Stimulated activated CD8-positive, alpha-beta memory T cell treated with anti-CD3 and anti-CD28 coated beads, Interleukin-4, amount 100 ng/mL, for 48 hours (primary cell): ENCODE measurements at places on chromosomes 12 and 14.

DNA sequence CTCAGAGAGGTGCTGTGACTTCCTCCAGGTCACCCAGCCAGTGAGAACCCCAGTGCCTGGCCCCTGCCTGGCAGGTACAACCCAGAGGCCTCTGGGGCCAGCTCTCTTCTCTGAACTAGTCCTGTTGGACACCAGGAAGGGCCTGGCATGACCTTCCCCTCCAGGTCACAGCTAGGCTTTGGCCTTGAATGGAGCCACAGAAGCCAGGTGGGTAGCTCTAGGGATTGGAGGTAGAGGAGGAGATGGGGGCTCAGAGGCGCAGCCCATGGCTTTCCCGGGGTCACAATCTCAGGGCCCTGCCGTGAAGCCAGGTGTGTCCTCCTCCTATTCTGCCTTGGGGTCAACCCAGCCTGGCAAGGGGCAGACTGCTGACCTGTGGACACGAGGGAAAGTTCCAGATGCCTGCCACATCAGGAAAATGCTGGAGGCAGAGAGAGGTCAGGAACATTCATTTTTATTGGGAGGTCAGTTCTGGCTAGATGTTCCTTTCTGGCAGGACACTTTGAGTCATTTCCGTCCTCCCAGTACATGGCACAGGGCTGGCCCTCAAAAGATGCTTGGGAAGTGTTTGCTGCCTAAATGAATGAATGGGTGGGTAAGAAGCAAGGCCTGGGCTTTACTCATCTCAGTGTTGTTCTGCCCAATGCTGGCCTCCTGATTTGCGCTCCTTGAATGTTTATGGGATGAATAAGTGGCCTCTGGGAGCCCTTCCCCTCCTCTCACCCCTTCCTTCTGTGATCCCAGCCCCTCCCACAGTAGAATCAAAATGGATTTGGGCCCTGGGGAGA is 25.4 kb downstream of the FAM222A start:
- no peak for DNase-seq

DNA sequence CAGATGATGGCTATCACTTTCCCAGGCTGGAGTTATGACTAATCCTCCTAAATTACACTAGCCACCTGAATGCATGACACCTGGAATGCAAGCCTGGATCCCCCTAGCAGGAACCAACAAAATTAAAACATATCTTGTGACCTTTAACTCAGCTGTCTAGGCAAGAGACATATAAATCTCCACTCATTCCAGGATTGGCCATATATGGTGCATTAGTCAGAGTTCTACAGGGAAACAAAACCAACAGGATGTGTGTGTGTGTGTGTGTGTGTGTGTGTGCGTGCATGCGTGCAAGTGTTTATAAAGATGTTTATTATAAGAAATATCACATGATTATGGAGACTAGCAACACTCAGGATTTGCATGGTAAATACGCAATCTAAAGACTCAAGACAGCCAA is 212.8 kb downstream of the KIF21A start:
- DNase-seq = no peak

GRCh38 chr14:50798048-50798421 is 32.9 kb downstream of the NIN start:
- no peak for DNase-seq

GRCh38 chr12:58463051-58463450 is 457.3 kb downstream of the LRIG3 start:
- no peak for DNase-seq

GRCh38 chr12:131115766-131116467 is 162.2 kb downstream of the ADGRD1 start:
- DNase-seq = no peak

- no peak for DNase-seq
Measured at GRCh38 chr12:104529130-104529874, 72.6 kb downstream of the CHST11 start.

- no peak for DNase-seq
Measured at GRCh38 chr12:80299976-80300375, 144.1 kb upstream of the PTPRQ start.

DNA sequence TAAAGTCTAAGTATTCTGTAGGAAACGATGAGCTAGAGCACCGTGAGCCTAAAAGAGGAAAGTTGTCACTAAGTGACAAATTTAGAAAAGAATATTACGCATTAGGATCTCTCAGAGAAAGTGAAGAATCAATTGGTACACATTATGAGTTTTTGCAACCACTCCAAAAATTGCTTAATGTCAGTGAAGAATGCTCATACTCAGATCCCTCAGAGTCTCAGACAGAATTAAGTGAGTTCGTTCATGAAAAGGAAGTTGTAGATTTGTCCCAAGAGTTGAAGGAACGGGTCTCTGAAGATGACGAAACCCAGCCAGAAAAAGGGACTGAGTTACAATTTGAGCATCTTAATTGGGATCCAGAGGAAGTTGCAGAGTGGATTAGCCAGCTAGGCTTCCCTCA is 1.5 kb downstream of the SAMD15 start:
- no peak for DNase-seq

GRCh38 chr12:131930510-131930909 is 1.4 kb downstream of the PUS1 start:
- DNase-seq = no peak

GRCh38 chr14:68111097-68111852 is 291.7 kb downstream of the RAD51B start:
- DNase-seq = no peak

DNA sequence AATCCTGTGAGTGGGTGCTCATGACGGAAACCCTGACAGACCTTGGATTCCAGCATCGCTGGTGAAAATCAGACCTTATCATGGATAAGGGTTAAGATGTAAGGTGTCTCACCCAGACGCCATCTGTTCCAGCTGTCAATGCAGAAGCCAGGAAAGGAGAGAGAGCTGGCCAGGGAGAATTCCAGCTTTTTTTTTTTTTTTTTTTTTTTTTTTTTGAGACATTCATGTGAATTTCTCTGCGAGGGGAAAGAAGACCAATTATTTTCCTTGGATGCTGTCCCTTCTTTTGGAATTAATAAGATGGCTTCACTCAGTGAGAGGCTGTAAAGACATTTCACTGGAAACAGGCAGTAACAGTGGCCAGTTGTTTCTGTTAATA is 1.8 kb downstream of the TRAF3 start:
- DNase-seq = no peak

DNA sequence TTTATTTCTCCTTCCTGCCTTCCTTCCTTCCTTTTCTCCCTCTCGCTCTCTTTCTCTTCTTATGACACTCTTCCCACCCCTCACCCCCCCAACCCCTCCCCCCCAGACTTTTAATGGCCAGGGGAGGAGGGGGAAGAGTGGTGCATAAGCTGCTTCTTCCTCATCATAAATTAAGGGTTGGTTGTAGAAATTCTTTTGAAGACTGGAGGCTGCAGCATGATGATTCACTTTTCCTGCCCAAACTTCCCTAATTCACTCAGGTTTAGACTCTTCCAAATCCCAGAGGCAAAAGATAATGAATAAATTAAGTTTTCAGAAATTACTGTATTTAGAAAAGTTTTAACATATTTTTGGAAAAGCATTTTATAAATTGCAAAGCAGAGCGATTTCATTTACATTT is 58.2 kb downstream of the GRIP1 start:
- DNase-seq = no peak

GRCh38 chr12:26748741-26749431 is 84.1 kb downstream of the ITPR2 start:
- DNase-seq = no peak

DNA sequence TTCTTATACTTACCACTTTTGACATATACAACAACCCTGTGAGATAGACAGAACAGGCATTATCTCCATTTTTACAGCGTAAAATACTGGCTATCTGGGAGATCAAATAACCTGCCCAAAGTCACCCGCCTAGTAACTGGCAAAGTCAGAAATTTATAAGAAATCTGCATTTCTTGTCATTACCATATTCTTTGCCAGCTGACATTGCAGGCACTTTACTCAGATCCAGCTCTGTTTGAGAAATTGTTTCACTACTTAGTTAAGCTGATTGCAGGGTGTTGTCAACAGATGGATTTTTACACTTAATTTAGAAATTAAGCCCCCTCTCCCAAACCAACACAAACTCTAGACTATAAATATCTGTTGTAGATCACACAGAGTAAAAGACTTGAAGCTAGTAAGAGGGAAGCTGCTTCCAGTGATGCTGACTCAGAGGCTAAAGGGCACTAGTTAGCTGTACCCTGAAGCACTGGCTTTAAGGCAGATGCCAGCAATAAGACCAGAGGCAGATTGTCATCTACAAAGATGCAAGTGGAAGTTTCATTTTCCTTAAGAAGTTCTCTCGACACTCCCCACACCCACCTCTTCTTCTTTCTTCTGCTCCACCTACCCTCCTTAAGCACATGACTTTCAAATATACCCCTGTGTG is 153.1 kb downstream of the ANO6 start:
- DNase-seq = no peak

GRCh38 chr12:54463484-54463883 is 9.9 kb downstream of the GTSF1 start:
- no peak for DNase-seq

- no peak for DNase-seq
Measured at GRCh38 chr12:132583736-132584135, 26.6 kb downstream of the LRCOL1 start.

GRCh38 chr14:20180486-20180885 is 10.2 kb upstream of the OR11G2 start:
- DNase-seq = no peak

GRCh38 chr14:85421186-85421877 is 108.6 kb upstream of the FLRT2 start:
- no peak for DNase-seq

DNA sequence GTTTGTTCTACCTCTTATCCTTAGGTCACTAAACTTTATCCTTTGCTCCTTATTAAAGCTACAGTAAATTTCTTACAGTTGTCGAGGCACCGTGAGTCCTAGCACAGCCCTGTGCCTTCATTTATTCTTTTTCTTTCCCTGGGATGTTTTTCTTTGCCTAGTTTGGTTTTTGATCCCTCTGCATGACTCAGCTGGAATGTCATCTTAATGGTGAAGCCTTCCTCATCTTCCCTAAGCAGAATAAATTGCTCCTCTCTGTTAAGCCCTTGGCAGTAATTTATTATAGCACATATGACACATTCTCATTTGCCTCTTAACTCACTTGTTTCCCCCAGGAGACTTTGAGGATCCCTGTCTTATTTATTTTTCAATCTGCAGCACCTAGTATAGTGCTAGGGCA is 16.6 kb downstream of the ACTR10 start:
- DNase-seq = no peak

DNA sequence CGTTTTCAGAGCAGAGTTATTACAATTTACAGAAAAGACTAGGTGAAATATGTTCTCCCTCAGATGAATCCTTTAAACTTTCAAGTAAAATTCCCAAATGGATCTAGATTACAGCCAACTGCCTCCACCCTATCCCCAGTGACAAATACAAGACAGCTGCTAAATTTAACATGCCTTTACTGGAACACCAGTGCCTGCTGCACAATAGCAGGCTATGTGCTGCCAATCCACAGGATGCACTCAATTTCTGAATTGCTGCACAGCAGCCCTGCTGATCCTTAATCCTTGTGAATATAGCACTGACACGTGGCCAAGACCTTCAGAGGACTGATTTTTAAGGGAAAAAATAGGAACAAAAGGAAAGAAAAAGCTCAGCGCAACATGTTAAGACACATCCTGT is 128.9 kb downstream of the CCER1 start:
- no peak for DNase-seq

DNA sequence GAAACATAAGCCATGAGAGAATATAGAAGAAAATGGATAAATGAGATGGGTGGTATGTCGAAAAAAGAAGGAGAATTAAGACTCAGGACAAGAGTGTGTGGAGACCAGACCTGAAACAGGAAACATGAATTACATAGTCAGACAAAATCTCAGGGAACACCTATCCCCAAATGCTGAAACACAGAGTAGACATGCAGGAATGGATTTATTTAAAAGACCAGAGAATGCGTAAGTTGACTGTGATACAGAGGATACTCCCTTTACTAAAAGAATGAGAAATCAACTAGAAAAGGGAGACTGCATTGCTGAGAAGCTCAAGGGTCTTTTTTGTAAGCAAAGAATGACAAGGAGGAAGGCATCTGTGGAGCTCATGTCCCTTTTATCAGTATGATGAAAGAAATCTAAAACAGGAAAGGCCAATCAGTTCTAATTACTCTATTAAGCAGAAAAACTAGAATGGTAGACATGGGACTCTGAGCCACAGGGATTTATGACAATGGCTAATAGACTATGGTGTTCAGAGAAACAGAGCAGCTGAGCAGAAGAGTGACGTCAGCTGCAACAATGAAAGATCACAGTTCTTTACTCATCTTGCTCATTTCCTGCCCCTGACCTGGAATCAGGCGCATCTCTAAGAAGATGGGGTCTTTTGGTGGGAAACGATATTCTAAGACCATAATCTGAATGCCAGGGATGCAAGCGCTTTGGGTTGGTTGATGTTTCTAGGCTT is 138.9 kb upstream of the DHRS4 start:
- no peak for DNase-seq

DNA sequence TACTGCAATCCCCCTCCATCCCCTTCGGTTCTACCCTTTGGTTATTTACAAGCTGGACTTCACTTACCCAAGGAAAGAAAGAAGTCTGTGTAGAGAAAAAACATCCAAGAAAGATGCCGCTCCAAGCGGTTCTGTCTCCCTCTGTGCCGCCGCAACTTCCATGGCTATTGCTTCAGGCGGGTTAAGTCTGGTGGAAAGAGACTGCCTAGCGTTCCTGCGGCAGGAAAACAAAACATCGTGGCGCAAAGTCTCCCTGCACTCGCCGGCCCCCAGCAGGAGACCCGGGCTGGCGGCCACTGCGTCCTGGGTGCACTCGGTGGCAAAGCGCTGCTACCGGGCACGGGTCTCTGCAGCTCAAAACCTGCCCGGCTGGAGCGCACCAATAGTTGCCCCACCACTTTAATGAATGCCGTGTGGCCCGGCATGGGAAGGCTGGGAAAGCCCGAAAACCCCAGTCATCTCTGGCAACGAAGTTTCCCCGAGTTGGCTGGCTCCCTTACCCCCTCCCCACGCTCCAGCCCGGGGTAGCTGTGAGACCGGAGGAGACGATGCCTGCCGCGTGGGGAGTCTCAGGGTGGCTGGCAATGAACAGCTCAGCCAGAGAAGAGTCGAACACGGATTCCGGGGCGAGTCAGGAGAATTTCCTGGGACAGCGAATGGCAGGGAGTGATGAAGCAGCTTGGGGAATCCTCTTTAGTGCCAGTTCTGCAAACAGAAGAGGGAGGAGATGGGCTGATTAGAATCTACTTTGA is 3.5 kb upstream of the KCNK10 start:
- DNase-seq = no peak
